OCI-M1 (cell line): ENCODE measurements at places on chromosomes 6 and 20.

DNA sequence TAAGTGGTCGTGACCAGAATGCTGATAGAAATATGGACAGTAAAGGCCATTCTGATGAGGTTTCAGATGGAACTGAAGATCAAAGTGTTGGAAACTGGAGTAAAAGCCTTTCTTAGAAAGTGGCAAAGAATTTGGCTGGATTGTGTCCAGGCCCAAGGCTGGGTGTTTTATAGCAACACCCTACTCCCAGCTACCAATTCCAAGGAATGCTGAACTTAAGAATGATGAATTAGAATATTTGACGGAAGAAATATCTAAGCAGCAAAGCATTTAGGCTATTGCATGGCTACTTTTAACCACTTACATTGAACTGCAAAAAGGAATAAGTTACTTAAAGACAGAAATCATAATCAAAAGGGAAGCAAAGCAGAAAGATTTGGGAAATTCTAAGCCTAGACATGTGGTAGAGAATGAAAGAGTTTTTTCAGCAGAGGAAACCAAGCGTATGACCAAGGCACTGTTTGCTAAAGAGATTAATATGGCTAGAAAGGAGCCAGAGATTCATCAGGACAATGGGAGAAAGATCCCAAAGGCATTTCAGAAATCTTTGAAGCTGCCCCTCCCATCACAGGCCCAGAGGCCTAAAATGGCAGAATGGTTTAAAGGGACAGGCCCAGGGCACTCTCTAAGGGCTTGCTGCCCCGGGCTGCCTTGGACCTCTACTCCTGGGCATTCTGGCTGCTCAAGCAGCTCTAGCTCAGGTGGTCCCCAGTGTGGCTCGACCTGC, 25.8 kb downstream of the SDHAF4 start:
- no peak for DNase-seq

GRCh38 chr6:153032255-153032882, 29.9 kb upstream of the MTRF1L start:
- peak; percentile 78 for DNase-seq

- no peak for DNase-seq
Measured at GRCh38 chr6:99236010-99236409, 113.5 kb downstream of the FAXC start.

DNA sequence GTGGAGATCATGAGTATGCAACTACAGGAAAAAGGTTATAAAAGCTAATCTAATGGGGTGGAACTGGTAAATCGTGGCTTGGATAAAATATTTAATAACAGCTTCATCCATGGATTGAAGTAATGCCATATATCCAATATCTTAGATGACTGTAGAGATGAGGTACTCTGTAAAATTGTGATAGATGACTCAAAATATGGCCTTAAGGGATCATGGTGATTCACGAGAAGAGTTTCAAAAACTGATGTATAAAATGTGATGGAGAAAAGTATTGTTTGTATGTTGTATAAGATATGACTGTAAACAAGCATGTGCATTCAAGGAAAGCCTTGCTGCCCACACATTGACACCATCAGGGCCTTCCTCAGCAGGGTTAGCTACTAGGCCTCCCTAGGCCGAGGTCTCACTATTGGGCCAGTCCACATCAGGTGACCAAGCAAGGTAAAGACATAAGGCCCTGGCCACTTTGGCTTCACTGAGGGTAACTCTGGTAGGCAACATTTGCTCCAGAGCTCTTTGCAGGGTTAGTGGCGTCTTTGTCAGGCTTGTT, 17.7 kb upstream of the CCN6 start:
- no peak for DNase-seq

GRCh38 chr6:251920-252319, 40.4 kb upstream of the DUSP22 start:
- no peak for DNase-seq

GRCh38 chr20:10504994-10505730, 70.1 kb downstream of the SLX4IP start:
- DNase-seq, result peak; percentile 74

GRCh38 chr6:54717849-54718455, 128.6 kb upstream of the FAM83B start:
- DNase-seq, result peak; percentile 81

GRCh38 chr20:19207541-19207940, 4.9 kb upstream of the SLC24A3 start:
- no peak for DNase-seq
